ENCODE measurements at places on chromosomes 6 and 20. TPM values are rescaled to one million over a fixed set of nuclear protein-coding genes. Genes with fewer than 3 reads are reported as not detected.

Gene BNIP5
- not detected for total RNA-seq

DNA sequence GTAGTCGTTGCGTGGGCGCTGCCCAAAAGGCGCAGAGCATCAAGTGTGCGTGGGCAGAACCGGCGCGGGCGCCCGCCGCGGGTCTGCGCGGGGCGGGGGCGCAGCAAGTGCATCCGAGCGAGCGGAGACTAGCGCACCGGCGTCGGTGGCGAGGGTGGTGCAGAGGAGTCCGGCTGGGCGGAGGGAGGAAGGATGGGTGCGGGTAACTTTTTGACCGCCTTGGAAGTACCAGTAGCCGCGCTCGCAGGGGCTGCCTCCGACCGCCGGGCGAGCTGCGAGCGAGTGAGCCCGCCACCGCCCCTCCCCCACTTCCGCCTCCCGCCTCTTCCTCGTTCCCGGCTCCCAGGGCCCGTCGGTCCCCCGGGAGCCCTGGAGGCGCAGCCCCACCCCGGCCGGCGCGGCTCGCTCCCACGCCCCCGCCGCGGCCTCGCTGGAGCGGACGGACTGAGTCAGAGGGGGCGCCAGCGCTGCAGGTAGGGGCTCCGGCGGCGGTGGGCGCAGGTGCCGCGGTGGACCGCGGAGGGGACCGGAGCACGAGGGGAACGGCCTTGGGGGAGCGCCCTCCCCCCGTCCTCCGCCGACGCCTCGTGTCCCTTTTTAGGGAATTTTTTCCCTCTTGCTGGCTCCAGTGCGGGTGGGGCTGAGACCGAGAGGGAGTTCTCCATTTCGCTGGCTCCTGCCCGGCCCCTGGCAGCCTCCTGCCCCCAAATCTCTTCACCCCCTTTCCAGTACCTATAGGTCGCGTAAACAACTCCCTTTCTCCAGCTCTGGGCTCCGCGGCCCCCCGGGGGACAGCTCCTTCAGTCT lies 1.6 kb upstream of the DBNDD2 start:
- peak; percentile 36 for DNase-seq

- no peak for DNase-seq
Observed at GRCh38 chr6:99409672-99410071, 15.4 kb downstream of the PNISR start.

Gene SIM1
- total RNA-seq: 0.66 TPM

DNA sequence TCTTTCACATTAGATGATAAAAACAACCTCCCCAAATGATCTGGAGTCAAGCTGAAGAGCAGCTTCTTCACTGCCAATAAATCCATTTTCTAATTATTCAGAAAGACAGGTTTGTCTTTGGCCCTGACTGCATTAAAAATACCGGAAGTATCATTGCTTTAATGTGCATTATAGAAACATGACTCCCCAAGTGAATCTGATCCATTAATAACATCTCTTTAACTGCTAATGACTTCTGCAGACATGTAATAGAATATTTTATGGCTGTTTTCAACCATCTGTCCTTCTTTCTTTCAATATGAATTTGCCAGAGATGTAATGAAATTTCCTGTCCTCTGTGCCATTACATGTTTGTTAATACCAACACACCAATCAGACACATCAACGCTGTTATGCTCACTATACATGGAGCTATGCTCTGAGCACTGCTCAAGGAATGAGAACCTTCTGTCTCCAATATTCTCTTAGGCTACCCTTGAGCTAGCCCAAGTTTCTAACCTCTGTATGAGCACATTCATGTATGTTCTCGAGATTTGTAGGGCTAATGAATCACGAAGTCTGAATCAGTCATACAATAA lies 87.8 kb downstream of the LYRM4 start:
- no peak for DNase-seq

Data from lower leg skin (tissue), 4 donors.